ENCODE measurements at places on chromosomes 6 and 20.

DNA sequence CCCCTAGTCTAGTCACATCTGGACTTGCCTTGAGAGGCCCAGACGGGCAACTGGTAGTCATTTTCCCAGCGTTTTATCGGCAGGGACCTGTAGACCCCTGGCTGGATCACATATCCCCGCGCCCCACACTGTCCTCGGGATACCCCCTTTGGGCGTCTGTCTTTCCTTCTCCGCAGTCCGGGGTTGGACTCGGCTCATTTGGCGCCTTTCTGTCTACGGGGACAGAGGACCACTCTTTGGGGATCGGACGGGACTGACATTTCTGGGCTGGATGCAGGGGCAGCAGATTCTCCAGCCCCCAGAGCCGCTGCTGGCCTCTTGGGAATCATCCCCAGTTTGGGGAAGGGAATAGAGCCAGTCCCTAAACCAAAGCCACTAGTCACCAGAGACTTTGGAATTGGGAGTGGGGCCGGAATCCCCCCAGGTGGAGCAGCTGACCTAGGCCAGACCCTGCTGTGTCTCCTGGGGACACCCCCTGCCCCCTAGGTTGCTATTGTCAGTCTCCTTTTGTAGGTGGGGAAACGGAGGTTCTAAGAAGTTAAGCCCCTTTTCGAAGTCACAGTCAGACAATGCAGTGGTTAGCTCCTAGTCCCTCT lies 734 bp downstream of the FAM110A start:
- DNase-seq, result no peak

DNA sequence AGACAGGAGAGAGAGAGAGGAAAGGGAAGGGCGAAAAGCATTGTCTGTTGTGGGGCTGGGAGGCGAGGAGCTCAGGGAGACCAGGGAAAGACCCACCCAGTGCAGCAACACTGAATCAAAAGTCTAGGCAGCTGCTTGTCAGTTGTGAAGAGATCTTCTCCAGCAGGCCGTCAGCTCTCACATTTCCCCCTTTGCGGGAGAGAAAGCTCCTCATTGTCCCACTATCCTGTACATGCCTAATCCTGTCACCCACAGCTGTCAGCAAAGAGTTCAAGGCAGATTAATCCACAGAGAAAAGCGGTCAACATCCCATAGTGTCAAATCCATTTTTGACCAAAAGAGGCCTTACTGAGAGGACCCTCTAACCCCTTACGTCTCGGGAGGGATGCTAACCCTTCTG lies 27.3 kb downstream of the RNF182 start:
- no peak for DNase-seq

GRCh38 chr20:13228771-13229170 lies 7.7 kb downstream of the ISM1 start:
- no peak for DNase-seq

GRCh38 chr6:30889921-30890645 lies 5.8 kb downstream of the DDR1 start:
- DNase-seq, result no peak

DNA sequence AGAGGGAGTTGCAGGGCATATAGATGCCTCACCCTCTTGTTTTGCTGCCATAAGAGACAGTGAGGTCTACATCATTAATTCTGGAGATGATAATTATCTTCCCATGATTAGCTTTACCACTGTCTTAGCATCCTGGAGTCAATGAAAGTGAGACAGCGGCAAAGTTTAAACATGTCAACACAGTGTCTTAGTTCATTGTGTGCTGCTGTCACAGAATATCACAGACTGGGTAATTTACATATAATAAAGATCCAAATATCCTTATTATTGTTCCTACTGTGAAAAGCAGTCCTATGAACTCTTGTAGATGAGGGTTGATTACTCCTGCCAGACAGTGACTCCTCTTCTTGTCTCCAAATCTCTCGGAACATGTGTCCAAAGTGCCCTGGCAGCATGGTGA lies 658.6 kb upstream of the ADGRB3 start:
- no peak for DNase-seq

- no peak for DNase-seq
Observed at GRCh38 chr6:31131595-31131994, 7.3 kb downstream of the PSORS1C2 start.

DNA sequence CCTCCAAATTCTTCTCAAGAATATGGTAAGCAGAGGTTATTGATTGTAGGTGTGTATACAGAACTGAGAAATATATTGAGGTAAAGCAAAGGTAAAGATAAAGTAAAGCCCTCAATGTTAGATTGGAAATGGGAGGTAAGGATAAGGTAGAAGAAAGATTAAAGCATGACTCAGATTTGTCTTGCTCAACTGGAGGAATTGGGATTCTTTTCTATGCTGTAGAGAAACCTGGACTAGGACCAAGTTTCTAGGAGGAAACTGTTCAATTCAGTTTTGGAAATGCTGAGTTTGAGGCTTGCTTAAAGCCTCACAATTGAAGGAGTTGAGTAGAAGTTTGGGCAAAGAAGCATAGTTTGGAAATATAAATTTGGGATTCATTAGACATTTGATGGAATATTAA lies 634.0 kb upstream of the PTCHD4 start:
- no peak for DNase-seq
